ENCODE measurements at places on chromosomes 1 and 21.

DNA sequence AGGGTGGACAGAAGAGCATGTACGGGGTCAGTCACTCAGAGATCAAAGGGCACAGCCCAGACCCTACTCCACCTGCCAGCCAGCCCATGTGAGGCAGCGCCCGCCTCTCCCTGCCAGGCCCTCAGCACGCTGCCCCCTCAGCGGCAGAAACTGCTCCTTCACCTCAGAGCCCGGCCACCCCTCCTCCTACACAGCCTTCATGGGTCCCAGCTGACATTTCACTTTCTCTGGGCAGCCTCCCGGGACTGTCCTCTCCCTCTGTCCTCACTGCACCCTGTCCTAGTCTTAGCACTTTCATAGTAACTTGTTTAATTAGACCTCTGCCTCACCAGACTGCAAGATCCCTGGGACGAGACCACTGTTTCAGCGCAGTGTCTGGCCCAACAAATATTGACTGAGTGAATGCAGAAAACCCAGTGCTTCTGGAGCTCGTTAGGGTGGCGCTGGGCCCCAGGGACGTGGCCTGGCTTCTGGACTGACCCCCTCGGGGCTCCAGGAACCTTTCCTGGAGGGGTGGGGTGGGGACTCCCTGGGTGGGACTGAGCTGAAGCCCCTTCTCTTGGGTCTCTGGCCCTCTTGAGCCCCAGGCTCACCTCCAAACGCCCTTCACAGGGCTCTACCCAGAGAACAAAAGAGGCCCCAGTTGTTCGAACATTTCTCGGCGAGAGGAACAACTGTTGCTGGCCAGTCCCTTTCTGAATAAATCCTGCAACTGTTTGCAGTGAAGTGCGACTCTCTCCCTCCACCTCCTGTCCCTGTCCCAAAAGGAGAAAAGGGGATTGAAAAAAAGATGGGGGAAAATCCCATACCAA, 114.9 kb downstream of the CASZ1 start:
- no peak for DNase-seq

DNA sequence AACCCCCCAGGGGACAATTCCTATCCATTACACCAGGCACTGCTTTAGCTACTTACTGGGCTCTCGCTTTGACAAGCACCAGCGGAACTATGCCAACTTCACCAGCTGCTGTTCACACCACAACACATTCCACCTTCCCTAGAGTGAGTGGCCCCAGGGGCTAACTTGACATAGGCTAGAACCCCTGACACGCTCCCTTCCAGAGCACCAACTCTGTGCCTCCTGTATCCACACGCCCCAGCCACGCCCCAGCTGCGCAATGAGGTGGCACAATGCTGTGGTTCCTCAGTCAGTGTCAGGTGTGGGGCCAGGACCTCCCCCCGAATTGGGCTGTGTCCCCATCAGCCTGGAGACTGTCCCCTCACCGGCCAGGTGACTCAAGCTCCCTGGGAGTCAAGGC, 11.7 kb upstream of the FGR start:
- no peak for DNase-seq

- DNase-seq: no peak
These were observed 27.2 kb downstream of the ADGRL2 start for GRCh38 chr1:81827942-81828341.

DNA sequence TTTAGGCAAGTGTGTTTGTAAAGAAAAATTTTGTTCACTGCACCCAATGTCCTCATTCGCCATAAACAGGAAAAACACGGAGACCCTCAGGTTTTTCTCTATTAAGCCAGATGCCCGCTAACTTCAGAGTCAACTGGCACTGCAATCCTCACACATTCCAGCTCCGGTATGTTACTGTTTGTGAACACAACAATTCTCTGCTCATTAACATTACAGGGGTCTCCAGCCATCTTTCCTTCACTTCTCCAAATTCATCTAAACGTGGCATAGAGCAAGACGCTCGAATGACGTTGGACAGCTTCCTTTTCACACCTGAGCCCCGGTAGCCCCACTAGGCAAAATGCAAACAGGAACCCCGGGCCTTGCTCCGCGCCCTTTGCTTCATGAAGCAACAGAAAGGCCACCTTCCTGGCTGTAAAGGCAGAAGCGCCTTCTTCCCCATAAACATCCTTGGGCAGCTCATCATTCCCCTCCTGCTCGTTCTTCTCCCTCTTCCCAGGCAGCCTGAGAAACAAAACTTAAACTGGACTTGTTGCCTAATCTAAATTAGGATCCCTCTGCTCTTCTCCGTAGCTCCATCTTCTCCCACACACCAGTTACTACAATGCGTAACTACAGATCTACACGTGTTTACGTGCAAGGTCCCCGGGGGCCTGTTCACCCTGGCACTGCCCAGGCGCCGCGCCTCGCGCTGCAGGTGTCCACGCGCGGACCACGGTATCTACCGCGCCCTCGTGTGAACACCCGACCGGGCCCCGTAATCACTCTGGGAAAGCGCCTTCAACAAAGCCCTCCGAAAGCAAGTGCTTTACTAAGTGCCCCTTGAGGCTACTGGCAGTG, 1.2 kb downstream of the LBR start:
- DNase-seq: peak; percentile 54

DNA sequence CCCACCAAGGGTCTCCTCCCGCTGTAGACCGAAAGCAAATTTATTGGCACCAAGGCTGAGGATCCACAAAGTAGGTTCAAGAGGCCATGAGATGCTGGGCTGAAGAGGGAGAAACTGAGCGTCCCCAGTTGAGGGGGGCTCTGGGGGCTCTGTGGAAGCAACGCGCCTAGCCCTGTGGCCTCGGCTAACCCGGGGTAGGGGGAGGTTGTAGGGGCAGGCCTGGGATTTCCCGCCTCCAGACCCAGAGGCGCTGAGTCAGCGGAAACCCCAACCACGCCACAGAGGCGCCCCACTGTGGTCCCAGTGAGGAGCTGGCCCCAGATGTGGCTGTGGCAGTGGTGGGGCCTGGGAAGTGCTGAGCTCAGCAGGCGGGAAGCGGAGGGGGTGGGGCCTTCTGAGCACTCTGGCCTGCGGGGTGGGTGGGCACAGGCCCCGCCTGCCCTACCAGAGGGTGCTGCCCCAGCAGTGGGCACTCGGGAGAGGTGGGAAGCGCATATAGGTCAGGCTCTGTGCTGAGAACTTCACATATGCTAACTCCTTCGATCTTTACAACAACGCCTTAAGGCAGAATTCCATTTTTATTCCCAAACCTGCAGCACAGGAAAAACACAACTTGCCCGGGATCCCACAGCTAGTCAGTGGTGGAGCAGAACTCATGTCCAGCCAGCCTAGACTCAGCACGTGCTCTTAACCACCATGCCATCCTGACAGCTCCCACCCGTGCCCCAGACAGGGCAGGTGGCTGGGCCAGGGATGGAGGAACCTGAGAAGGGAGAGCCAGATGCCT, 1.5 kb upstream of the COL16A1 start:
- DNase-seq: peak; percentile 64

- peak; percentile 82 for DNase-seq
These were observed 25.7 kb downstream of the RAB7B start for GRCh38 chr1:205977402-205978014.

DNA sequence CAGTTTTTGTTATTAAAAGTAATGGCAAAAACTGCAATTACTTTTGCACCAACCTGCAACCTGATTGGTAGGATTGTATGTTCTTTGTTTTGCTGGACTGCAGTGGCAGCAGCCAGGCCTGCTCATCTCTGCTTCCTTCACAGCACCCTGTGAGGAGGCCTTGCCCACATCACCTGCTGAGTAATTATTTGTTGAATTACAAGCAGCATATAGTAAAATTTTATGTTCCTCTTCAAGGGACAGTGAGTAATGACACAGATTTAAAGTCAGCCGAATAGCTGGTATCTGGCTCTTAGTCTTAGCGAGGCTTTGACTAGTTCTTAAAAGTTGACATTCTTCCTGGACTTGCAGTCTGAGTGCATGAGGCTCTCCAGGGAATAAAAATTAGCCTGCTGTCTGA, 435.1 kb downstream of the PRDM2 start:
- no peak for DNase-seq

DNA sequence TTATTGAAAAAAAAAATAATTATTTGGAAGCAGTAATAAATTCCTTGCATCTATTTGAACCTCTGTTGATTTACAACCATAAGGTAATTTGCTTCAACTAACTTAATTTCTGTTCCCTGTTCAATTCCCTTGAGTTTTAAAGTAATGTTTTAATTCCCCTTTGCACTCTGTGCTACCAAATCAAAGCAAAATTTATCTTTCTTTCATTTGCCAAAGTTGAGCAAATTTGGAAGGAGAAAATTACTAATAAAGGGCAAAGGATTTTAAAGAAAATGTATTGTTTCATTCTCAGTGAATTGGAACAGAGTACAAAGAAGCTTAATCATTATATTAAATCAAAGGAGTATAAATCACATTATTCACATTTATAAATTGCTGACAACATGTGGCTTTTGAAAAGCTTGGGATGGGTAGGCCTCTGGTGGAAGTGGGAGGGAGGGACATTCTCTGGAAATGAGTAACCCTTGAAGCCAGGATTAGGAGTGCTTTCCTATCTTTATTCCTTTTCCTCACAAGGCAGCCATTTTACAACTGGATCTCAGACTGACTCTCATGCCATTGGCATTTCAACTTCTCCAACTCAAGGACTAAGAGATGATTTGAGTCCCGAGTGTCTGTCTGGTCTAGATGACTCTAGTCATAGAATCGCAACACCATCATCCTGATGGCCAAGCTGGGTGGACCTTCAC, 331.6 kb upstream of the DUSP10 start:
- DNase-seq: no peak

GRCh38 chr1:113325022-113325421, 65.3 kb upstream of the MAGI3 start:
- no peak for DNase-seq
